ENCODE measurements at places on chromosomes 2 and 18.

DNA sequence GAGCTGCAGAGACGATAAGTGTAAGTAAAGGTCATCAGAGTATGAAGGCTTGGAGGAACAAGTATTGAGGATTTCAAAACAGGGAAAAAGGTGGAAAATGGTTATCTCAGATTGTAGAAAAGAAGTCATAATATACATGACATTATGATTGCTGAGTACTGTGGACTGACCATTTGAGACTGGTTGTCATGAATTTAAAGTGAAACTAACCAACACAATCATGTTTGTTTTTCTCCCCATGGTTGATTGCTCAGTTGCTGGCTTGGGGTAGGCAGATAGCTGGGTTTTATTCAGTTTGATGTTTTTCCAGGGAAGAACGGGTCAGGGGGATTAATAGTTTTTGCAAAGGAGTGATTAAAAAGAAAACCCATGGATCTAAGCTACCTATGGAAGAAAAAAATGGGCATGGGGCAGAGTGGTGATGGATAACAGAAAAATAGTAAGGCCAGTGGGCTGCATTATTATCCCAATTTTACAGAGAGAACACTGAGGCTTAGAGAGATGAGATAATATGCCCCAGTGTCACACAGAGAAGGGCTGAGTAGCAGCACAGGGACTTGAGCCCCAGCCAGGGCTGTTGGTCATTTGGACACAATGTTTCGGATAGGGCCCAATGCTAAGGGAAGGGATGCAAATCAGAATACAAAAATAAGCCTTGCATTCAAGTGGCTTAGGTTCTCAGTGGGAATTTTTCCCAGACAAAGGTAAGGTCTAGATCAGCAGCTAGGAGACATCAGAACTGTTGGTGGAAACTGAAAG is 885.7 kb downstream of the DCC start:
- no peak for DNase-seq

DNA sequence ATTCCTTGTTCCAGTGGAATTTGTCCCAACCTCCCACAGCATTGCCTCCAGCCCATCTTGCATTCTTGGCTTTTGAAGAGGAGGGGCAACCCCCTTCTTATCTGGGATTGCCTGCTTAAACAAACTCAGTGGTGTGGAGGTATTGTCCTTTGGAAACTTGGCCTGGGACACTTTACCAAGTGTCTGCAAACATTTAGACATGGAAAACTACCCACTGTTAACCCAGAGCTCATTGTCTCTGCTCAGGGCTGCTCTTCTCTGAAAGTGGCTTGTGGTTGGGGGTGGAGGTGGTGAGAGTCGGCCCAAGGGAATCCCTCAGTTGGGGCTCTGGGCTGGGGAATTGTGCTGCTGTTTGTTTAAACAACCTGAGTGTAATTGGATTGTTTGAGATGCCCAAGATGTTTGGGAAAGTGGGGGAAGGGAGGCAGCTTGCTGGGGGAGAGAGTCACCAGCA is 178.3 kb upstream of the GATA6 start:
- DNase-seq, result no peak

DNA sequence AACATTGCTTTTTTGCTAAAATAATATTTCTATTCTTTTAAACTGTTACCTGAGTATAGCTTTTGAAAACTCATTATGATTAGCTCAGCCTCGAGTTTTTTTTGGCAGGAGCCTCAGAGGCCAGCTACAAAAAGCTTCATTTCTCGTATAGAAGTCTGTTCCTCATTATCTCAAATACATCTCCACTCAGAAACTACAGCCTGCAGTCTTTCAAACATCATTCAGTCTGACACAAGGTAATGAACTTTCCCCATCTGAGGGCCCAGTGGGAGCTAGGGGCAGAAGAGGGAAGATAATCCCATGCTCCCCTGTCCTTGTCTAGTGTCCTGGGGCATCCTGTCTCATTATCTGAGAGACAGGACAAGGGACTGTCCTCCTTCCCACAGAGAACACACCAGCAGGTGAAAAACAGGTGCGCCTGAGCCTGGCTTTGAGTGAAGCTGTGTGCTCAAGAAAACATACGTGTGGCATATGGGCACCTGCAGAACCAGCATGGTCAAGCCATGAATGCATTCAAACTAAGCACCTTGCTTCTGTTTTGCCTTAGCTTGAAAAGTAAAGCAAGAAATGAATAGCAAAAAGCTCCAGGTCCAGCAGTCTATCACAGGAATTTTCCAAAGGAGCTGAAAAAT is 247.5 kb downstream of the MREG start:
- no peak for DNase-seq

DNA sequence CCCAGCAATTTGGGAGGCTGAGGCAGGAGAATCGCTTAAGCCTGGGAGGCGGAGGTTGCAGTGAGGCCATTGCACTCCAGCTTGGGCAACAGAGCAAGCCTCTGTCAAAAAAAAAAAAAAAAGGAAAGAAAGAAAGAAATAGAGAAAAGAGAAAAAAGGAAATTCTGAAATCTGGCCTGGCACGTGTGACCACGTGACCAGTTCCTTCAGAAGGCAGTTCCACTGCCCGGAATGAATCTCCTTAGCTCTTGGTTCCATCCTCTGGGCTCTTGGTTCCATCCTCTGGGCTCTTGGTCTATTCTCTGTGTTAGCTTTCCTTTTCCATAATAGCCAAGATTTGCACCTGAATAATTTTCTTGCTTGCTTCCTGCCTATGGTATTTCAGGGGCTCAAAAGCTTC is 5.3 kb upstream of the POMC start:
- no peak for DNase-seq

DNA sequence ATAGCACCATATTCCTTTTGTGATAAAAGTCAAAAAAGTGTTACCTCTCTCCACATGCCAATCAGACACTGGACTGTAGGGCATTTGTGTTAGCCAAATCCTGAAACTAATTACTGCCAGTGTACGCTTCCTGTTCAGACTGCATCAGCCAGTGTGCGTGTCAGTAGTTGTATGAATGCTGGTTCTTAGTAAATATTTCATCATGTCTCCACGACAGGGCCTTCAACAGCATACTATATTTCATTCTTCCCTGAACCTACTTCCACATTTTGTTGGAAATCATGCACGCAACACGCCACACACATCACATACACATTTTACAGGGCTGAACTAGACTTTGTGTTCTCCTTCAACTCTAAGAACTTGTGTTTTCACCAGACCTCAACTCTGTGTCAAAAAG is 77.5 kb downstream of the EPB41L3 start:
- DNase-seq, result no peak

All from adrenal gland (tissue), 19 donors.